Kidney (tissue), 22 donors: ENCODE measurements at places on chromosomes 16 and 17. TPM values are rescaled to one million over a fixed set of nuclear protein-coding genes. Genes with fewer than 3 reads are reported as not detected.

- DNase-seq: no peak
Measured at GRCh38 chr16:80982646-80983045, 24.0 kb downstream of the CMC2 start.

DNA sequence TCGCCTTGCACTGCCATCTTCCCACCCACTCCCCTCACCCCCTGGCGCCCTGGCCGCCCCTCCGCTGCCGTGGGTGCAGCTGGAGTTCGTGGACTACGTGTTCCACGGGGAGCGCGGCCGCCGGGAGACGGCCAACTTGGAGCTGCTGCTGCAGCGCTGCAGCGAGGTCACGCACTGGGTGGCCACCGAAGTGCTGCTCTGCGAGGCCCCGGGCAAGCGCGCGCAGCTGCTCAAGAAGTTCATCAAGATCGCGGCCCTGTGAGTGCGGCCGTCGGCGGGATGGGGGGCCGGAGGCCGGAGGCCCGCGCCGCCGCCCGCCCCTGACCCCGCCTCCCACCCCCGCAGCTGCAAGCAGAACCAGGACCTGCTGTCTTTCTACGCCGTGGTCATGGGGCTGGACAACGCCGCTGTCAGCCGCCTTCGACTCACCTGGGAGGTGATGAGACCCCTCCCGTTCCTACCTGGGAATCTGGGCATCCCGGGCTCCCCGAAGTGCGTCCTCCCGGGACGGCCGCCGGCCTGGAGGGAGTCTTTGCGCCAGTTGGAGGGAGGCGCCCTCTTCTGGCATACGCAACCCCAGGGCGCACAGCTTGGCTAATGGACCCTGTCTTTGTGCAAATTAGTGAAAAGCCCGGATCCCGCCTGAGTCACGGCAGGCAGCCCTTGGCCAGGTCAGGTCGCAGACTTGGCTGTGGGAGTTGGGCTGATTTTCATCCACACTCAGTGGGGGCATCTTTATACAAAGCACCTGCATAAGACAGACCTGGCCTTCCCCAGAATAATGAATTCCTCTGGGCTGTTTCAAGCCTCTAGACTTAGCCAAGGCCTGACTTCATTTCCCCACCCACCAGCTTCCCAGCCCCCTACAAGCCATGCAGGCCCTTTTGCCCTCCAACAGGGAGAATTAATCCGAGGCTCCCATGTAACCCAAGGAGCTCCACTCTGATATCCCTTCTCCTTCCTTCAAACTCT, 14.3 kb downstream of the RAPGEFL1 start:
- peak; percentile 83 for DNase-seq

DNA sequence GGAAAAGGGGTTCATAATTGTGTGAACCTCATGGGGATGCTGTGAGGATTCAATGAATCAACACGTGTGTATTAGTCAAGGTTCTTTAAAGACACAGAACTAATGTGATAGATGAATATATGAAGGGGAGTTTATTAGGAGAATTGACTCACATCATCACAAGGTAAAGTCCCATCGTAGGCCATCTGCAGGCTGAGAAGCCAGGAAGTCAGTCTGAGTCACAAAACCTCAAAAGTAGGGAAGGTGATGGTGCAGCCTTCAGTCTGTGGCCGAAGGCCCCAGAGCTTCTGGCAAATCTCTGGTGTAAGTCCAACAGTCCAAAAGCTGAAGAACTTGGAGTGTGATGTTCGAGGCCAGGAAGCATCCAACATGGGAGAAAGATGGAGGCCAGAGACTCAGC, 413.4 kb downstream of the CDH13 start:
- no peak for DNase-seq

- no peak for DNase-seq
Measured at GRCh38 chr16:65059406-65059980, 62.4 kb downstream of the CDH11 start.

- peak; percentile 63 for DNase-seq
Measured at GRCh38 chr16:66167564-66168291, 198.8 kb upstream of the CDH5 start.

GRCh38 chr17:80220054-80220735, at the start of the genes SGSH and SLC26A11:
SGSH (minus strand) TSS chr17:80220333; CDS start chr17:80220313, 20 bp downstream.
SLC26A11 (plus strand) TSS chr17:80220427; CDS start chr17:80221561, 1,134 bp downstream.
- DNase-seq: peak; percentile 89

DNA sequence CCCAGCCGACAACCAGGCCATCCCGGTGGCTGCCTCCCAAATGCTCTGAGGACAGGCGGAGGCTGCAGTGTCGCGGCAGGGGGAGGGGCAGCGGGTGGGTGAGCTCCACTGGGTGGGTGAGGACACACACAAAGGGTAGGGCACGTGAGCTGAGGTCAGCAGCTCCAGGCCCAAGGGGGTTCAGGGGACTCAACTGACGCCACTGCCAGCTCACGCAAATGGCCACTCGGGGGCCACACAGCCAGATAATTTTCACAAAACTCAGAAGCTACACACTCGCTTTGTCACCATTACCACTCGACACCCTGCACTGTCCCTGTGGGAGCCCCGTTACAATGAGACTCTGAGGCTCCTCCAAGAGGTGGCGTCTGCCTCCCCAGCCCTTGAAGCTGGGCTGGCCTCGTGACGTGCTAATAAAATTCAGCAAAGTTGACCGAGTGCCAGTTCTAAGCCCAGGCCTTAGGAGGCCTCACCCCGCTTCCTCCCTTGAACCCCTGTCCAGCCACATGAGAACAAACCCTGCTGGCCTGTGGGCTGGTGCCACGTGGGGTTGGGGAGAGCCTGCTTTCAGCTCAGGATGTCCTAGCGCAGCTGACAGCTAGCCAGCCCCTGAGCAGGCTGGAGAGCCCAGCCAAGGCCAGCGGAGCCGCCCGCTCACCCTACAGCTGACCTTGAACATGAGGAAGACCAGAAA, 56.9 kb downstream of the RMI2 start:
- DNase-seq: peak; percentile 75

DNA sequence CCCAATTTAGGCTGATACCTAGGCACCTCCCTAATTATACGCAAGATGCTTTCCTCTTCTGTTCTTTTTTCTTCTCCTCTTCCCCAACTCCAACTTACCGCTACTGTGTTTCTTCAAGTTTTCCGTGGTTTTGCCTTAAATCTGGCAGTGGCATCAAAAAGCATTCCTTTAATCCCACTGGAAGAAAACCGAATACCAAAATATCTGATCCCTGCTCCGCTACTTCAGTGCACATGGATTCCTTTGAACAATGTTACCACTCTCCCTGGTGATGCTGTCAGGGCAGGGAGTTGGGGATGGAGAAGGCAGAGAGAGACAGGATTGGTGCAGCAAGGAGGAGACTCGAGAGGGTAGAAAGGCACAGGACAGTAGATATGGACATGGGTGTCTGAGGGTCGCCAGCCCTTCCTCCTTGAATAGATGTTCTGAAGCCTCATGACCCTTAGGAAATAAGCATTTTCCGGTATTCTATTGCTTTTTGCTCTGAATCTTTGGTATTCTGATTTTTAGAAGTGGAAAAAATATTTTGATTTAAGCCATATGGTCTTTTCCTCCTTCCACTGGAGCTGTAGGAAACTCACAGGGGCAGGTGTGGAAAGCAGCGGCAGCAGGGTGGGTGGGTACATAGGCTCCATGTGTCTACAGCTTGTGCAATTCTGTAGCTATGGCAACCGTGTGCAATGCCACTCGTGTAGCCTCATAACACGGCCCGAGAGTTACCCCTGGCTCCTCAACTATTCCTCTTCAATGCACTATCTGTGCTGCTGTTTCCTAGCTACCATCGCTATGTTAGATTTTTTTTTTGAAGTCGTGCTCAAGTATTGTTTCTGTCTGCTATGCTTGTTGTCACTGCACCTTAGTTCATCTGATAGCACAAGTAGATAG, 32.3 kb upstream of the TANC2 start:
- no peak for DNase-seq

GRCh38 chr17:792277-792676, 10.1 kb downstream of the MRM3 start:
- DNase-seq: no peak

DNA sequence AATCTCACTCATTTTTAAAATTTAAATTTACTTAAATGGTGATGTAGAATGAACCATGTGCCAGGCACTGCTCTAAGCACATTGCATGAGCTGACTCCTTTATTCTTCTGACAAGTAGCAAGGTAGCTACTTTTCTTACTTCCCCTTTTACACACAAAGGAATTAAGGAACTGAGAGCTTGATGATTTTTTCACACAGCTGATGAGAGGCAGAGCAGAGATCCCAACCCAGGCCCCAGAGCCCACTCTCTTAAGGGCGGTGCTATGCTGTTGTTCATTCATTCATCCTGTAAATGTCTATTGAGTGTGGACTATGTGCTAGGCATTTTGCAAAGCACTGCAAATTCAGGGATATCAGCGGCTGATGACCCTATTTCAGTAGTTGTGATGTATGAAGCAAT, 17.9 kb downstream of the SEC14L5 start:
- no peak for DNase-seq

DNA sequence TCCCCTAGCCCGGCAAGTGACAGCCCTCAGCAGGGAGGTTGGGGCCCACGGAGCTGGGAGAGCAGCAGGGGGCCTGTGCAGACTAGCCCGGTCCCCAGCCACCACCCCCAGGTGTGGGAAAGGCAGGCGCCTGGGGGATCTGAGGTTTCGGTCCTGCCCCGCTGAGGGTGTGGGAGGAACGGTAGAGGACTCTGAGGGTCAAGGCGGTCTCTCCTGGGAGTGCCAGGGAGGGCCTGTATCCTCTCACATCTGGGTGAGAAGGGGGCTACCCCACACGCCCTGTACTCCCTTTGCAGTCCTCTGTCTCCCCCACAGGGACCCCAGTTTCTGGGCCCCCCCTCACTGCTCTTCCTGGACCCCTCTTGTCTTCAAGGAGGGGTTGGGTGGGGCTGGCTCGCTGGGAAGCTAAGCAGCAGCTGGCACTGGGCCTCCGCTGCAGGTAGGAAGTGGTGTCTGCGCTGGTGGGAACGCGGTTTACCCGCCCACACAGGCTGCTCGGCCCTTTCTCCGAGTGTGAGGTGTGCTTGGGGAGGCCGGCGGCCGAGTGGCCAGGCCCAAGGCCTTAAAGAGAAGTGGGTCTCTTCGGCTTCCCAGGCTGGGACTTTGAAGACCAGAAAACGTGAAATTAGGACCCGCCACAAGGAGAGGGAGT, 15.4 kb downstream of the CD7 start:
- DNase-seq: peak; percentile 78

- no peak for DNase-seq
Measured at GRCh38 chr16:29747947-29748759, 2.4 kb upstream of the C16orf54 start.

DNA sequence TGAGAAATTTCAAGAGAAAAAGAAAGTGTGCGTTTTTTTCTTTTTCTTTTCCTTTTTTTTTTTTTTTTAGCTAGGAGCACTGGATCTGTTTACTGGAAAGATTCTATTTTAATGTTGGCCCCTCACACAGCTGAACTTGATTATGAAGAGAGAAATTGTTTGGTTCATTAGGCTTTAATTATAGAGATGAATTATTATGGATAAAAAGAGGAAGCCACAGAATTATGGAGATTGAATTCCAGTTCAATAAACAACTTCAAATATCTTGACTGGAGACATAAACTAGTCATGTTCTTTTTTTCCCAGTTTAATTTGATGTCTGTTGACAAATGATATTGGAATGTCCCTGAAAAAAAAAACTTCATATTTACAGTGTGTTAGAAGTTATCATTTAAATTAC, 152.0 kb upstream of the HS3ST3A1 start:
- DNase-seq: no peak

- DNase-seq: no peak
Measured at GRCh38 chr16:89616623-89617022, 3.2 kb downstream of the DPEP1 start.

- no peak for DNase-seq
Measured at GRCh38 chr16:69763599-69763942, 1.4 kb downstream of the WWP2 start.

DNA sequence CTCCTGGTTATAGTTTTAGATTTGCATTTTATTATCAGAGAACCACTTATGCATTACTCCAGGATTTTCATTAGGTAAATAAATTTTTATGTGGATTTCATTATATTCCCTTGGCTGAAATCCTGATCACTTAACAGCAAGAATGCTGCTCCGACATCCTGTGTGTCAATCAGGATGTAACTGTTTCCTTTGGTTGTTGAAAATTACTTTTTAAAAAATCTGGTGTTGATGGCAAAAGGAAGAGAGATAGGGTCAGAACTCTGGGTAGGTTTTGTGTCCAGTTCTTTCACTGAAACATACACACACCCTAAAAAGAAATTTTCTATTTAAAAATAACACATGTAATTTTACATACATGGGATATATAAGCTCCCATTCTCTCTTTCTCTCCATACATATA, 30.9 kb downstream of the ZNF423 start:
- DNase-seq: no peak

DNA sequence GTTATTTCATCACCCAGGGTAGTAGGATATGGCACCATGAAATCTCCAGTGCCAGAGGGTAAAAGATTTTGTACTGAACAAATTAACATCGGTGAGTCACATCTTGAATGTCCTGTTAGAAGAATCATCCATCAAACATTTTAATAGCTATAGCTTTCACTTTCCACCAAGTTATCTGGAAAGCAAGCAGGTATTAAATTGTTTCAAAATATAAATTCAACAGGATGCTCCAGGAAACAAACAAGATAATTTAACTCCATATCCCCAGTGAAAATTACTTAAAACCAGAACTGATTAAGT, 2.4 kb downstream of the VEZF1 start:
- no peak for DNase-seq

- no peak for DNase-seq
Measured at GRCh38 chr17:27951872-27952271, 58.7 kb upstream of the LYRM9 start.

DNA sequence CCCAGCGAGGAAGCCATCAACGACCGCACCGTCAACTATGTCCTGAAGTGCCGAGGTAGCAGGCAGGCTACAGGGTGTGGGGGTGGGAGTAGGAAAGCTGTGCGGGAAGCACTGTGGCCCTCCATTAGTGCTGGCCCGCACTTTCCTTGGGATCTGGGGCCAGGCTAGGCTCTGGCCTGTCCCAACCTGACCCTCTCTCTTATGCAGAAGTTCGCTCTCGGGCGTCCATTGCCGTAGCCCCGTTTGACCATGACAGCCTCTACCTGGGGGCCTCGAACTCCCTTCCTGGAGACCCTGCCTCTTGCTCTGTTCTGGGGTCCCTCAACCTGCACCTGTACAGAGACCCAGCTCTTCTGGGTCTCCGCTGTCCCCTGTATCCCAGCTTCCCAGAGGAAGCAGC, 8.6 kb downstream of the PLEKHG4 start:
- no peak for DNase-seq

Gene SPATA2L
- 12.6 TPM for polyA plus RNA-seq

Gene GRB7
- 20.9 TPM for polyA plus RNA-seq

Gene HS3ST2
- polyA plus RNA-seq: not detected

Gene TXNDC17
- 394 TPM for polyA plus RNA-seq

Gene ARMC5
- 10.9 TPM for polyA plus RNA-seq

Gene EFCAB5
- not detected for polyA plus RNA-seq
